ENCODE measurements at places on chromosomes 3 and 15.
A peak's percentile ranks its signal among the peaks of the same experiment; 100 is the strongest.

GRCh38 chr3:105836533-105836932 is 32.3 kb downstream of the CBLB start:
- DNase-seq = peak; percentile 97

DNA sequence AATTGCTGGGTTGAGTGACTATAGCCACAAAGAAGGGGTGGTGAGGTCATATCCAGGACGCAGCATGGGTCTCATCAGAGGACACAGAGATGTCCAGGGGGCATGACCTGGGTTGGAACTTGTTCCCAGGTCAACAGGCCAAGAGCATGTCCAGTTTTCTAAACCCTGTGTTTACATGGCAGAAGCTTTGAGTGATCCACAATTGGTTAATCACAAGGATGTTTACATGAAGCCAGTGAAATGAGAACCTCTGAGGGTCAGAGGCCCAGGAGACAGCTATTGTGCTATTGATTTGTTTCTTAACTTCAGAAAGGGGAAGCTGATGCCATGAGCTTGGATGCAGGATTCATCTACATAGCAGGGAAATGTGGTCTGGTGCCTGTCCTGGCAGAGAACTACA is 42.2 kb upstream of the TOPBP1 start:
- DNase-seq = no peak

GRCh38 chr15:56358604-56359003 is 6.6 kb upstream of the TEX9 start:
- no peak for DNase-seq

- no peak for DNase-seq
Measured at GRCh38 chr15:96418146-96418545, 87.6 kb downstream of the NR2F2 start.

DNA sequence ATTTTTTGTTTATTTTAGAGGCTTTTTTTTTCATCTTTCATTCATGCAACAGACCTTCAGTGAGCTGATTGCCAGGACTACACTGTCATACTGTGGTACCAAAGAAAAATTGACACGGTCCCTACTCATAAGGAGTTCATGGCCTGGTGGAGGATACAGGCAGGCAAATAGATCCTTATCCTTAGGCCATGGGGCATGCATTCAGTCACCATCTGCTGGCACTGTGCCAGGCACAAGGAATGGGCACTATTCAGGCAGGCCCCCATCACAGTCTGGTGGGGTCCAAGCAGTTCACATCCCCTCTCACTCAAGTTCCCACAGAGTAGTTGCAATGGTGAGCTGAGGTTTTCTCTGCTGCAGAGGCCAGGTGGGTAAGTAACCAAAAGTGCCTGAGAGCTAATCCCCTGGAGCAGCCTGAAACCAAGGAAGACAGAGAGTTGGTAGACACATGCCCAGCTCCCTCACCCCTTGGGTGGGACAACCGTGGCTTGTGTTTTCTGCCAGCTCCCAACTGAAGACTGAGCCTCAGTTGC is 17.3 kb downstream of the CISH start:
- no peak for DNase-seq

DNA sequence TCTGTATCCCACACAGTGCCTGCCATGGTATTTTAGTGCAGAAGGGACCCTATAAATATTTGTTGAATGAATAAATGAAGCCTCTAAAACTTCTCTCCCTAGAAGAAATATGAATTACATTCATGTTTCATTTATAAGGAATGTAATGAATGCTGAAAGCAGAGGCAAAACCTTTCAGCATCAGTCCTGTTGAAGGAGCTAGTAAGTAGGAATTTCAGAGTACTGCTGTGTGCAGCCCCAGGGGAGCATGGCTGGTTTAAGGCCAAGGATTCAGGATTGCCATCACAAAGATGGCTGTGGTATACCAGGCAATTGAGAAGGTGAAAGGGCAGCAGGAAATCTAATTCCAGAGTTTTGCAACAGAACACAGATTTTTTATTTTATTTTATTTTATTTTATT is 1131.4 kb downstream of the IGSF11 start:
- peak; percentile 18 for DNase-seq

GRCh38 chr3:197491923-197492664 is 63.7 kb downstream of the BDH1 start:
- DNase-seq = no peak

DNA sequence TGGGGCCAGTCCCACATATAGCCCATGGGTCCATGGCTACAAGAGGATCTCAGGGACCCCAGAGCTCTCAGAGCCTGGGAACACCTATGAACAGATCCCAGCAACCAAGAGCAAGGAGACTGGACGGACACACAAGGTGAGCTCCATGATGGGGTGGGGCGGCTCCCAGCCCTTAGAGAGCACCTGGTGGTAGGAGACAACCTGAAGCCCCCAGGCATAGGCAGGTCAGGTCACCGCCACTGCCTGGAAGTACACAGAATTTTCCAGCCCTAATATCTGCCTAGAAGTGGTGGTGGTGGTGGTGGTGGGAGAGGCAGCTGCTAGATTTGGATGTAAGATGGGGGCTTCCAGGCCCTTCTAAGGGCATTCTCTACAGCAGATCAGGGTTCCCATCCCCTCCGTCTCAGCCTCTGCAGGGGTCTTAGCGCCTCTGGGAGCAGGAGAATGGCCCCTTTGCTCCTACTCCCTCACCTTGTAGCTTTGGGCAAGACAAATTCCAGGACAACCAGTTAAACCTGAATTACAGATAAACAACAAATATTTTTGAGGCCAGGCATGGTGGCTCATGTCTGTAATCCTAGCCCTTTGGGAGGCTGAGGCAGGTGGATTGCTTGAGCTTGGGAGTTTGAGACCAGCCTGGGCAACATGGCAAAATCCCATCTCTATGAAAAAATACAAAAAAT is 9.2 kb downstream of the SH2D7 start:
- DNase-seq = no peak

DNA sequence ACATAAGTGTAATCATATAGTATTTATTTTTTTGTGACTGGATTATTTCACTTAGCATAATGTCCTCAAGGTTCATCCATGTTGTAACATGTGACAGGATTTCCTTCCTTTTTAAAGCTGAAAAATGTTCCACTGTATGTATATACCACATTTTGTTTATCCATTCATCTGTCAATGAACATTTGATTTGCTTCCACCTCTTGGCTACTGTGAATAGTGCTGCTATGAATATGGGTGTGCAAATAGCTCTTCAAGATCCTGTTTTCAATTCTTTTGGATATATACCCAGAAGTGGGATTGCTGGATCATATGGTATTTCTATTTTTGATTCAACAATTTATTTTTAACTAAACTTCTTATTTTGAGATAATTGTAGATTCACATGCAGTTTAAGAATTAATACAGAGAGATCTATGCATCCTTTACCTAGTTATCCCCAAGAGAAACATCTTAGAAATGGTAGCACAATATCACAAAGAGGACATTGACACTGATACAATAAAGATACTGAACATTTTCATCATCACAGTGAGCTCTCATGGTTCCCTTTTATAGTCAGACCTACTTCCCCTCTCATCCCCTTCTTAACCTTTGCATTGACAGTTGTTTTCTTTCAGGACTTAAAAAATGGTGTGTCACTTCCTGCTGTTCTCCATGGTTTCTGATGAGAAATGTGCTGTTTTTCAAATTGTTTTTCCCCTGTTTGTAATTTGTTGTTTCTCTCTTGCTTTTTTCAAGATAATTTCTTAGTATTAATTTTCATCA is 90.1 kb downstream of the SATB1 start:
- DNase-seq = no peak

- DNase-seq = no peak
Measured at GRCh38 chr3:35675206-35675605, 35.9 kb downstream of the ARPP21 start.

GRCh38 chr3:95177096-95177495 is 1114.2 kb downstream of the NSUN3 start:
- DNase-seq = no peak

DNA sequence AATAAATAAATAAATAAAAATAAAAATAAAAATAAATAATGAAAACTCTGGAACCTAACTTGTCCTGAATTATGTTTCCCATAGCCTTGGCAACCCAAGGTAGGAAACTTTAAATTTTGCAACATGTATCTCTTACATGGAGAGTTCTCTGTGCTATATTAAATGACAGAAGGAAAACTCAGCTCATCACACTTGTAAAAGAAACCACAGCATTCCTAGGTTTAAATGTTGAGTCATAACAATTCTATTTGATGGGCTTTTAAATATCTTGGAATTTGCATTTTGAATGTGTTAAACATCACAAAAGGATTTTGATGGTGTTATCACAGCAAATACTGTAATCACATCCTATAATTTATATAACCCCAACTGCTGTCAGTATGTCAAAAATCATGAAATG is 144.2 kb downstream of the LRTM1 start:
- DNase-seq = no peak

- no peak for DNase-seq
Measured at GRCh38 chr15:78841891-78842290, 30.6 kb upstream of the ADAMTS7 start.

- DNase-seq = no peak
Measured at GRCh38 chr15:41377978-41378377, 24.3 kb downstream of the NDUFAF1 start.

DNA sequence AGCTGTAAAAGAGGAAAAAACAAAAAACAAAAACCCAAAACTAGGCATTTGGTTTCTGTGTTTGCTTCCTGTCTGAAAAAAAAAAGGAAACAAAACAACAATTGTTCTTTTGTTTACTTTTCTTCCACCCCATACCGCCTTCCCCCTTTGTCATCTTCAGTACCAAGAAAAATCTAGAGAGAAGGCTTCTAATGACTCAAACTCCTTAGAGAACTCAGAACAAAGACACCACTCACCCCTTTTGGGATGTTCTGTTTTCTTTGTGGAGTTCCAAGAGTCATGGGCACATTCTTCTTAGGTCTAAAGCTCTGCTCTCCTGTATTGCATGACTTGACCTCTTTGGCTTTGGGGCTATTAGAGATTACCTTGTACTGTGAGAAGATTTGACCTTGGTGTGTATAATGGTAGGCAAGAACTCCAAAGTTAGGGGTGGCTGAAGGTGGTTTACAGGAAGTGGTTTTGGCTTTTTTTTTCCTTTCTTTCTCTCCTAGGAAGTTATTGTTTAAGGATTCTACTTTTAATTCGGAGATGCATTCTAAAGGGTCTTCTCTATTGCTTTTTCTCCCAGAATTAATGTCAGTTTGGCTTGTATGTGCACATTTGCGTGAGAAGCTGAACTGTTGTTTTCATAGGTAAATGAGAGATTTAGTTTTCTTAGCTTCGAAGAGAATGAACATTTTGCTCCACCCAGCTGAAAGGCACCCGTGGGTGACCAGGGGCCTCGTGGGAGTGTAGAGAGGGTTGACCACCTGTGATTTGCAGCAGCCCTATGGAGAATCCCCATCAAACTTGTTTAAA is 39.5 kb upstream of the ZBTB20 start:
- no peak for DNase-seq

DNA sequence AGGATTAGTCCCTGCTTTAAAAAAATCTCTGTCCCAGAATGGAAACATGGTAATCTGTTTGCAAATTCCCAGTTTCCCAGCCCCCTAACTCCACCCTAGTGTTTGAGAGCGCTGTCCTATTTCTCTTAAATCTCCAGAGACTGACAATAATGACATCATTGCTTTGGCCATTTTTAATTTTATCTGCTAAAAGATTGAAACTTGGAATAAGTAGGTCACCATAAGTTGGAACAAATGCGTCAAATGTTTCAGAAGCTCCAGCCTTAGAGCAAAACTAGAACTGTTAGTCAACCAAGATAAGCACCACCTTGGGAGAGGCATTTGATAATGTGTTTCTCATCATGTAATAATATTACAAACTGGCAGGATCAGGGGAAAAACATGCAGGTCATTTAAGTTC is 25.7 kb upstream of the MB21D2 start:
- DNase-seq = no peak

DNA sequence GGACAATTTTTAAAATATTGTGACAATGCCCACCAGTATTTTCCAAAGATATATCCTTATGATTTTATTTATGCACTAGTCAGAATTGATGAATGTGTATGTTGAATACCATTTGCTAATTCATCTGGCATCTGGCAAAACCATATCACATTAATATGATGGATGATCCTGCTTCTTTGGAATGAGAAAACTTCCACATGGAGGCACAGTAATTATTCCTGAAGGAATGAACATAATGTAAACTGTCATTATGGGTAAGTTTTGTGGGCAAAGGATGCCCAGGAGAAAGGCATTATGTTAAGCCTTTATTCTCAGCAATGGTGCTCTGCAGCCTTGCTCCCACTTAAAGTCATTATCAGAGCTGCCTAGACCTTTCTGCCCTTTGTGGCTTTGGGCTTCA is 113.0 kb upstream of the MME start:
- DNase-seq = peak; percentile 22

- DNase-seq = no peak
Measured at GRCh38 chr3:29503958-29504357, 223.1 kb downstream of the RBMS3 start.

DNA sequence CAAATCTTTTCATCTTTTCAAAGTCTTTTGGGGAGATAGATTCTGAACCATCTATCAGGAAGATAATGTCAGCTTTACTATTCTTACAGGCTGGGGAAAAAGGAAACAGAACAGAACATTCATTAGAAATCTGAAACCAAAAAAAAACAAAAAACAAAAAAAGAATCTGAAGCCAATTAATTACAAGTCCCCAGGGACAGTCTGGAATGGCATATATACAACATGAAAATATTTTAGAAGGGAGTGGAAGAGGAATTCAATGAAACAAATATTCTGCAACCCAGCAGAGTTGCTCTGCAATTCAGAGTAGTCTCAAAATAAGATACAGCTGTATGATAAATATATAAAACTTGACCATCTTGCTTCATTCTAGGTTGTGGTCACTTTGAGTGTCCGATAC is 41.7 kb upstream of the CAPN7 start:
- DNase-seq = no peak

DNA sequence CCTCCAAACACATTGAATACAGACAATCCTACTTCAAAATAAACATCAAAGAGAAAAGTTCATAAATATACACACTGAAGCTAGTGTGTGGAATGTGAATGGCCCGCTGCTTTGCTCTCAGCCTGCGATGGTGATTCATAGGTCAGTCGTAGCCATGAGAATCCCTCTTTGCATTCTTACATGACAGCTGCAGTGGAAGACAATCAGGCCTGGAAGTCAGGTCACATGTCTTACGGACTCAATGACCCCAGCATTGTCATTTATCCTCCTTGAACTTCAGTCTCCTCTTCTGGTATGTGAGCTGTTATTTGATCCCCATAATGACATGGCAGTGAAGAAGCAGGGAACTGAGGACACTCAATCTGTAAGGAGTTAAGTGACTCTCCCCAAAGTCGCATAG is 217.8 kb upstream of the EOMES start:
- peak; percentile 19 for DNase-seq

DNA sequence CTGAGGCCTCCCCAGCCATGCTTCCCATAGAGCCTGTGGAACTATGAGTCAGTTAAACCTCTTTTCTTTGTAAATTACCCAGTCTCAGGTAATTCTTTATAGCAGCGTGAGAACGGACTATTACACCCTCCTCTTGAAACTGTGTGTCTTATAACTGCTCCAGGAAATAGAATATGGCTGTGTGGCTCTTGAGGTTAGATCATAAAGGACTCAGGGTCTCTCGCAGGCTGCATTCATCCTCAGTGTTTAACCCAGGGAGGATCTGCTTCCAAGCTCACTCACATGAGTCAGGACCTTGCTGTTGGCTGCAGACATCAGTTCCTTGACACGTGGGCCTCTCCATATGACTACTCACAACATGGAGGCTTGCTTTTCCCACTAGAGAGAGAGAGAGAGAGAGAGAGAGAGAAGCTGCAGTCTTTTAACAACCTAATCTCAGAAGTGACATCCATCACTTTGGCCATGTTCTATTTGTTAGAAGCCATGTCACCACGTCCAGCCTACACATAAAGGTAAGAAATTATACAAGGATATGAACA is 114.3 kb upstream of the UBE2E1 start:
- DNase-seq = no peak

Measured in non-pigmented ciliary epithelial cell (primary cell).